ENCODE measurements at places on chromosomes 7 and 10.

GRCh38 chr10:28679581-28680357, 2.4 kb downstream of the BAMBI start:
- no peak for DNase-seq

DNA sequence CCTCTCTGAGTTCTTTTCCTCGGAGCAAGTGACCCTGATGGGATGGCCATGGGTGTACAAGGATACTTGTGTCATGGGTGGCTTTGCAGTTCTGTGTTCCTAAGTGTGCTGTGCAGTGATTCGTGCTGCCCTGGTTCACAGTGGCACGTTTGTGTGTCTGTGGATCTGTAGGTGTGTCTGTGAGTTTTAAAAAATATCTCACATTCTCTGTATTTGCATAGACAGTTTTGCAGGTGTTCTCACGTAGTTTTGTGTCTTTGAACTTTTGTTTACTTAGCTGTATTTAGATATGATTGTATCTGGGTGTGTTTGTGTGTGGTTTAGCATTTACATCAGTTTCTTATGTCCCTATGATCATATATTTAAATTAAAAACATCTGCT, 3.7 kb downstream of the ZNF775 start:
- no peak for DNase-seq

GRCh38 chr10:47409171-47409865, 25.2 kb upstream of the ZNF488 start:
- DNase-seq, result no peak

- no peak for DNase-seq
These were observed 29.8 kb downstream of the C10orf67 start for GRCh38 chr10:23314835-23315239.

DNA sequence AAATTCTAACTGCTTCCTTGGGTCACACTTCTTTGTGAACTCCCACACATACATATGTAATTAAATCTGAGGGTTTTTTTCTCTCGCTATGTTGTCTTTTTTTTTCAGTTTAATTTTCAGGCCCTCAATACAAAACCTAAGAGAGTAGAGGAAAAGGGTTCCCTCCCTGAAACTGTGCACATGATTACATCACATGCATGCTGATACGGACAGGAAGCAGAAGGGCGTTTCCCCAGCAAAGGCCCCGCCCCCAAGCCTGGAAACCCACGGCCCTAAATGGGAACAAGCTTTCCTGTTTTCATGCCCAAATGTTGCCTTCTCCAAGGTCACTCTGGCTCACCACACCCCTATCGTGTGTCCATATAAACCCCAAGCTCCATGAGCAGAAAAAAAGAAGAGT, 115.4 kb downstream of the TEX36 start:
- DNase-seq, result no peak

DNA sequence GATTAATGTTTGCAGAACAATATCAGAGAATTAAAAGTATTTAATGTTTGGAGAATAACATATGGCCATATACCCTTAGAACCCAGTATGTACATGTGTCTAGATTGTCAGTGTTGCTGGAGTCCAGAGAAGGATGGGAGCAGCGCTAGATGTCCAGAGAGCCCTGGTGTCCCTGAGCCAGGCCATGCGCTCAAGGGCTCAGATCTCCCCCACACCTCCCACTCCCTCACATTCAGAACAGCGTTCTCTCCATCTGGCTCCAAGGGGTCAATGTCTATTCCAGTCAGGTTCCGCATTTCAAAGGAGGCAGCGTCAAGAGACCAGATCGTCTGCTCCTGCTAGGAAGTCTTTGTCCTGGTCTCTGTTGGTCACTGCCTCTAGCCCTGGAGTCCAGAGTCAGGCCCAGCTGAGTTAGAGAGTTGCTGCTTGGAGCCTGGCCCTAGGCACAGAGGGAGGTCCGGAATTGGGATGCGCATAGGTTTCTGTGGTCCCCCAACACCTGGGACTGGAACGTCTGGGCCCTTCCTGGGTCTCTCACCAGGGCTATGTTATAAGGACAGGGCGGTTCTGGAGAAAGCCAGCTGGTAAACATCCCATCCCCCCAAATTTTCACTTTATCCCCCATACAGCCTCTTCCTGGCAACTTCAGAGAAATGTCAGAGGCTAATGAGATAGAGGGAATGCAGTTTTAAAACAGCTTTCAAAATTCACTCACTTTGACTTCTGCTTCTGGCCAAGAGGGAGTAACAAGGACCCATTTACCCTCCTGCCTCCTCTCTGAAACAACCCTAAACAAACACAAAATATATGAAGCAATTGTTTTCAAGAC, 6.5 kb upstream of the WDR86 start:
- no peak for DNase-seq

- no peak for DNase-seq
These were observed 26.7 kb upstream of the SGMS1 start for GRCh38 chr10:50650481-50650880.

- no peak for DNase-seq
These were observed 15.5 kb downstream of the CREB3L2 start for GRCh38 chr7:137986252-137987017.

DNA sequence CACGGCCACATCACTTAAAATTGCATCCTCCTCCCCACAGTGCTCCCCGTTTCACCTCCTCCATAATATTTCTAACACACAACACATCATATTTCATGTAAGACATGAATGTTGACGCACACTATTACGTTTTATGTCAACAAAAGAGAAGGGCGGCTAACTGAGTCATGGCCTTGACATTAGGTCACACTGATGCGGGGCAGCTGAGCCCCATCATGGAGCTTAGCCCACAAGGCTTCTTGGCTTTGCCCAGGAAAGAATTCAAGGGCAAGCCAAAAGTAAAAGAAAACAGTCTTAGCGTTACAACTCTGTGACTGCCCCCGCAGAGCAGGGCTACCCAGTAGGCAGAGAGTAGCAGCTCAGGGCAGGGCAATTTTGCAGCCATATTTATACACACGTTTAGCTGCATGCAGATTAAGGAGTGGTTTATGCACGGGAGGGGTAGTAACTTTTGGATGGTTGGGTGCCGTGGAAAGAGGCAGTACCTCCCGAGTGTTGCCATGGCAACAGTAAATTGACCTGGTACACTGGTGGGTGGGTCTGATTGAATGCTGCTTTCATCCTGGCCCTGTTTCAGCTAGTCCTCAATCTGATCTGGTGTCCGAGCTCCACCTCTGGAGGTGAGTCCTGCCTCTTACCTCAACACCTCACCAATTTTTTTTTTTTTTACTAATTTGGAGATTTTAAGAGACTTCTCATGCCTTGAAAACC, 156.2 kb upstream of the FRMD4A start:
- DNase-seq, result no peak

GRCh38 chr7:113331155-113331898, 213.0 kb upstream of the SMIM30 start:
- DNase-seq, result no peak

- no peak for DNase-seq
These were observed 22.7 kb downstream of the FAM133B start for GRCh38 chr7:92567460-92567859.

All from stimulated activated CD4-positive, alpha-beta T cell treated with anti-CD3 and anti-CD28 coated beads, TNF-alpha, amount 100 ng/mL, for 24 hours (primary cell).